ENCODE measurements at places on chromosomes 3 and 15.

GRCh38 chr3:127967316-127967715 is 52.3 kb downstream of the KBTBD12 start:
- DNase-seq, result no peak

GRCh38 chr15:59115047-59115446 is 10.1 kb downstream of the CCNB2 start:
- no peak for DNase-seq

DNA sequence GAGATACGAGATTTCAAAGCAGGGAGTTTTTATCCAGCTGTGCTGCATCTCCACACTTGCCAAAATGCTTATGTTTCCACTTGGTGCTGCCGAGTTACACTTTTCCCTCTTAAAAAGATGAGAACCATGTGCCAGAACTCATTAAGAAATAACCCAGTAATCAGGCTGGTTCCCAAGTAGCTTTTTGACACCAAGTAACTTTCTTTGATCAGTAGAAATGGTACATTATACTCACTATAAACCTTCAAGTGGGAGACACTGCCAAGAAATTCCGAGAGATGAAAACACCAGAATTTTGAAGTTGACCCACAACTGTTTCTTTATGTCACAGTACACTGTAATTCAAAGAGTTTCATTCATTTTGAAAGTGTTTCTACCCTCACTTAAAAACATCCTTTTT is 164.6 kb upstream of the CCDC54 start:
- DNase-seq, result no peak

GRCh38 chr3:140455521-140456214 is 222.2 kb upstream of the TRIM42 start:
- no peak for DNase-seq

GRCh38 chr15:89299896-89300295 is 34.7 kb downstream of the POLG start:
- no peak for DNase-seq

GRCh38 chr15:37814847-37815515 is 119.5 kb upstream of the TMCO5A start:
- no peak for DNase-seq

GRCh38 chr15:87439090-87439489 is 817.4 kb downstream of the NTRK3 start:
- no peak for DNase-seq

DNA sequence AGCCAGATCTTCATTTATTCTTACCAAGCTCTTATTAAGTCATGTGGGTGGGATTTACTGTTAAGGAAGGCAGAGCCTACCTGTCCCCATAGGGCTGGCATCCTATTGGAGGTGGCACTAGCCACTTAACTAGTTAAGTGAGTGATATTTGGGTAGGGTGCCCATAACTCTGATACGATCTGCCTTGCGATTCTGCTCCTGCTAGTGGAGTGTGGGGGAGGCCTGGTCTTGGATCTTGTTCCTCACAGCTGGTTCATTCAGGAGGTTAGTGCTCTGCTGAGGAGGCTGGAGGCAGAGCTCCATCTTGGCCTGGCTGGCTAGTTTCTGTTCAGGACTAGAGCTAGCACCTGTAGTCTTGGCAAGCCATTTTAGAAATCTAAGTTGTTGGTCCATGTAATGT is 9.3 kb downstream of the BAHD1 start:
- no peak for DNase-seq

GRCh38 chr3:69997631-69998307 is 1.8 kb upstream of the SAMMSON start:
- DNase-seq, result no peak

- DNase-seq, result no peak
Observed at GRCh38 chr3:13317596-13318320, 102.4 kb downstream of the NUP210 start.

- no peak for DNase-seq
Observed at GRCh38 chr3:14511623-14512280, 28.4 kb downstream of the GRIP2 start.

- no peak for DNase-seq
Observed at GRCh38 chr3:25945366-25945765, 155.5 kb downstream of the OXSM start.

DNA sequence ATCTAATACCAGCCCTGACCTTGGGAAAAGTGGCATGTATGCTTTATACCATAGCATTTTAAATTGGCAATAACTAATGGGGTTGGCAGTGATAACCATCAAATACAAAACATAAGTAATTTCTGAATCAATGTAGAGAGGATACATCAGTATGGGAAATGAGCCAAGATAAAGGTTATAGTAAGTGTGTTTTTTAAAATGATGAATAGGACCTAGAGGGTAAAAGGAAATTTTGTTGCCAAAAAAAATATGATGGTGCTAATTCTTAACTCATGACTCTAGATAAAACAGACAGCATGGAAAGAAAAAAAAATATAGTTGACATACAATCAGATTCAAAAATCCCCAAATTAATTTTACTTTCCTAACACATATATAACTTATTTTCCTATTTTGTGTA is 75.4 kb upstream of the ROBO1 start:
- DNase-seq, result no peak

DNA sequence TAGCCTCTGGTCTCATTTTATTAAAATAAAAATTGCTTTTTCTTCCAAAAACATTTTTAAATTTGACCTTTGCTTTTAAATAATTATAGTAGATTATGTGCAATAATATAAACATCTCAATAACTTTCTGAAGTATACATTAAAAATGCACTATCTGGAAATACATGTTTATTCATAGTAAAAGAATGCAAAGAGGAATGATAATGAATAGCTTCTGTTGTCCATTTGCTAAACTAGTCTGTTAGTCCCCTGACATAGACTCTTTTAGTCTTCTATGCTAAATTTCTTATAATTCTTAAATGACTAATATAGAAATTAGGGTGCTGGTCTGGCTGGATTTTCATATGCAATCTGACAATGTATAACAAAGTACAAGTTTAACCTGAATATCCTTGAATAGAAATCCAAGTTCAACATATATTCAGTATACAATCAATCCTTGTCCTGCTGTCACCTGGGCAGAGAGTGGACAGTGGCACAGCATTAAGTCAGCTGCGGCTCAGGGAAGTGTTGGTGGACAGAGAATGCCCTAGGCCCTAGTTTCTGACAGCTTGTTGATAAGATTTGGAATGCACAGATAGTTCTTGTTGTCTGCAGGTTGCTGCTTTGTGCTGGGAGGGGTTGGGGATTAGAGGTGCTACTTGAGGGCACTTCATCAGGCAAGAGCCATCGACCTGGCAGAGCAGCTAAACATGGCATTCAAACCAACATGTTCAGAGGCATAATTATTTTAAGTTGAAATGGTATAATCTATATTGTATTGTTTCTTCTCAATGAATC is 161.7 kb downstream of the MBNL1 start:
- DNase-seq, result no peak
